Hematopoietic multipotent progenitor cell (in vitro differentiated cells): ENCODE measurements at places on chromosomes 5 and 9.

DNA sequence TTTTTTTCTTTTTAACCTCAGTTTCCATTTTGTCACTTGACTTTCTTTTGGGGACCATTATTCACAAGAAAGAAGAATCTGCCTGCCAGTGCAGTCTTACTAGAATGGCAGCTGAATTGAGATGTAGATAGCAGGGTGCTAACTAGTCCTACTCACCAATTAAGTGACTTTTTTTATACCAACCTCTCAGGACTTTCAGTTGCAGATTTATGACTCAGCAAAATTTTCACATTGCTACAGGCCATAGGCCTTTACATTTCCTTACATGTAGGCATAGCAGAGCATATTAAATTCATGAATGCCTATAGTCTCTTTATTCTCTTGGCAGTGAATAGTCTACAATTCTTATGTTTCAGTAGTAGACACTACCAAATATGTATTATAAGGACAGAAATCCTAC lies 54.0 kb upstream of the FKTN start:
- no peak for DNase-seq

DNA sequence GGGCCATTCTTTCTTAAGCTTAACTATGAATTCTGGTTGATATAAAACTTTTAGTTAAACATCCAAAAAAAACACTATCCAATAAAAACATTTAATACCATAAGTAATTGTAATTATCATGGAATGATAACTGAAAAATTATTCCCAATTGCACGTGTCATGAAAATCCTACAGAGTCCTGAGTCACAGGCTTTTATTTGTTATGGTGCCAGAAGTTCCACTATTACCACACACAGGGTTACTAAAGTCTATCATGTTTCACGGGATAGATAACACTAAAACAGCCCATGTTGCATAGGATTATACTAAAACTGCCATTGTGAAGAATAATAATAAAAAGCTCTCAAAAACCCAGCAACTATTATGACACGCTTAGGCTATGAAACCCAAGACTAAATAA lies 1381.8 kb downstream of the EFNA5 start:
- DNase-seq, result no peak

GRCh38 chr5:133995341-133995740 lies 9.4 kb downstream of the VDAC1 start:
- no peak for DNase-seq

DNA sequence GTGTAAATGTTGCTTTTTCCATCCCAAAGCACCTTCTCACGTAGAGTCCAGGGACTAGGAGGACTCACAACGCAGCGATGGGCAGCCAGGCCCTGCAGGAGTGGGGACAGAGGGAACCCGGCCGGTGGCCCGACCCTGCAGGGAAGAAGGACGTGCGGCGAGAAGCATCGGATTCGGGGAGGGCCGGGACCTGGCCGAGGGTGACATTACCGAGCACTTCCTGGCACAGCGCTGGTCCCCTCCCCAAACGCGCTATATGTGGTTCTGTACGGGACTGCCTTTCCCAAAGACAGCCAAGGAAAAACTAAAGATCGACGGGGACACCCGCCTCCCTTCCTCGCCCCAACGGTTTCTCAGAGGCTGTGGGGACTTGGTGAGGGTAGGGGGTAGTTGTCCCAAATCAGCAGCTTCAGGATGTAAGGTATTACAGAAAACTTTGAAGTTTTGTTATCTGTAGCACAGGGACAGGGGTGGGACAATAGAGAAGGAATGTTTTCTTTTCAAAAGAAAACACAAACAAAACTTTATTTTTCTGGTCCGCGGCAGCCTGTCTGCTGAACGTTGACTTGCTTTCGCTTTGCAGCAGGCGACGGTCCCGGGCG lies 887 bp upstream of the MAP3K1 start:
- DNase-seq, result no peak

DNA sequence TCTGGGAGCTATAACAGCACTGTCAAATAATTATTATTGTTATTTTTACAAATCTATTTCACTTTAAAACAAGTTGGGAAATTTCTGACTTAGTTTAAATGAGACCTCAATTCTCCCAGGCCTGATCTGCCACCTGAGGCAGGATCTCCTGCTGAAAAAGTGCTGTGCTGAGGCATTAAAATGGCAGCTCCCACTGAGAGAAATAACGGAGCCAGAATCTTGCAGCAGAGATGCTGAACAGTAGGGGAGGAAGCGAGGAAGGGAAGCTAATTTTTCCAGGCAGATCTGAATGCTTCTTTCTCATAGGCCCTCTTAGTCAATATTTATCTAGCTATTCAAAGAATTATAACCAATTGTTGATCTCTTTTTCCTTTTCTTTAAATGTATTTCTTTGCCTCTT lies 196.3 kb downstream of the ZNF462 start:
- no peak for DNase-seq

DNA sequence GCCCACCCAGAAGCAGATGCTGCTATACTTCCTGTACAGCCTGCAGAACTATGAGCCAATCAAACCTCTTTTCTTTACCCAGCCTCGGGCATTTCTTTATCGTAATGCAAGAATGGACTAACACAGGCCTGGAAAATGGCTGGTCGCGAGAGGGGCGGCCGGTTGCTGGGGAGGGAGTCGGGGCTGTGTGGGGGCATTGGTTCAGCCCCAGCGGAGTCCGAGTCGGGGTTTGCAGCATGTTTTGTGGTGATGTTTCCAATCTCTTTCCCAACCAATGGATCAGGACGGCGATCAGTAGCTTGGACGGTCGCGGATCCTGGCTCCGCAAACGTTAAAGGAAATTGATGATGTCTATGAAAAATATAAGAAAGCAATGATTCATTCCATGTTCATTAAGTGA lies 18.7 kb upstream of the IL31RA start:
- DNase-seq, result no peak

GRCh38 chr5:52728224-52728623 lies 59.5 kb upstream of the ITGA1 start:
- no peak for DNase-seq

- no peak for DNase-seq
Measured at GRCh38 chr5:163342306-163342705, 95.1 kb upstream of the CCNG1 start.

DNA sequence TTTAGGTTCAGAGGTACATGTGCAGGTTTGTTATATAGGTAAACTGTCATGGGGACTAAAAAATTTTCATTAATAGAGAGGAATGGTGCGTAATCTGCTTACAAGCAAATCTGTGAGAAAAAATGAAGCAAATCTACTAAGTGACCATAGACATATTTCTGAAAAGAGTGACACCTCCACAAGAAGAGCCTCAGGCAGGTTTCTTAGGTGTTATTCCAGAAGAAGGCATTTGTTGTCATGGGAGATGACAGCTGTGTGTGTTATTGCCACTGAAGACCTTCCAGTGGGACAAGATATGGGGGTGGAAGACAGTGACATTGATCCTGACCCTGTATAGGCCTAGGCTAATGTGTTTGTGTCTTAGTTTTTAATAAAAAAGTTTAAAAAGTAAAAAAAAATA lies 68.8 kb upstream of the PANK3 start:
- no peak for DNase-seq

GRCh38 chr9:8221462-8221861 lies 421.9 kb upstream of the DMAC1 start:
- DNase-seq, result no peak
